ENCODE measurements at places on chromosomes 11 and 22. TPM values are rescaled to one million over a fixed set of nuclear protein-coding genes. Genes with fewer than 3 reads are reported as not detected.

DNA sequence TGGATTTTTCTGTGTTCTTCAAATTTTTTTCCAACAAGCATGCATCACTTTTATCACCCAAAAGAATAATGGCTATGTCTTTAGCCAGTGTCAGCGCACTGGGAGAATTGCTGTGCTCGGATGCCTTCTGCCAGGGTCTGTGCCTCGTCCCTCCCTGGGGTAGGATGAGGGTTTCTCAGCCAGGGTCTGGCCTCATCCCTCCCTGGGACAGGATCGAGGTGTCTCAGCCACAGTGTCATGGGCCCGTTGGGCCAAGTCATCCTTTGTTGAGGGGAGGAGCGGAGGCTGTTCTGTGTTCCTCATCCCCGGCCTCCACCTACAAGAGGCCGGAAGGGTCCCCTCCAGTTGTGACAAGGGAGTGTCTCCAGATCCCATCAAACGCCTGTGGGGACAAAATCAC lies 22.7 kb downstream of the LINC01488 start:
- no peak for DNase-seq

- no peak for DNase-seq
These were observed 3.3 kb downstream of the C2CD2L start for GRCh38 chr11:119110439-119110838.

DNA sequence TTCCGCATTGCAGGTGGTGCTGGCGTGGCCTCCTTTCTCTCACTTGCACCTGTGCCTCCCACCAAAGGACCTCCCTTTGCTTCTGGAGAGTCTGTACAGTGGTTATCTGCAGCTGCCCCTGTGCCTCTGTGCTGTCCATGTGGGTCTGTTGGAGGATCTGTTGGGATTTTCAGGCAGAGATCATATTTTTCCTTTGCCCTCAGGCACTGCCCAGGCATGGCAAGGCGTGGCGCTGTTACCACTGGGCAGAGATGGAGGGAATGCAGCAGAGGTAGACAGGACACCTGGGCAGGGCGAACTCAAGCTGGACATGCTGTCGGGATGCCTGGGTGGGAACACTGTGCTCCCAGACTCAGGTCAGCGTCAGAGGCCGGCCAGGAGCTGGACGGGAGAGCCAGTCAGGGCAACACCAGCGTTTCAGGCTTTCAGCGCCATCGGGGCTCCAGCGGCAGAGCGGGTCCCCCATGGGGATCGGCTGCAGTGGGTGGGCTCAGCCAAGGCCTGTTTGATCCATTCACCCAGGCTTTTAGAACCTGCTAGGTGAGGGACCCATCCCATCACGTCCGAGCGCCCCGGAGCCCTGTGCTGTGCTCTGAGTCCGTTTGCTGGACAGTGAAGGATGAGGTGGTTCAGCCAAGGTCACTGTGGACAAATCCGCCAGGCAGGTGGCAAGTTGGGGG lies 718.9 kb downstream of the BRD1 start:
- DNase-seq: no peak

GRCh38 chr11:127965939-127966668 lies 621.3 kb downstream of the ETS1 start:
- DNase-seq: peak; percentile 3

DNA sequence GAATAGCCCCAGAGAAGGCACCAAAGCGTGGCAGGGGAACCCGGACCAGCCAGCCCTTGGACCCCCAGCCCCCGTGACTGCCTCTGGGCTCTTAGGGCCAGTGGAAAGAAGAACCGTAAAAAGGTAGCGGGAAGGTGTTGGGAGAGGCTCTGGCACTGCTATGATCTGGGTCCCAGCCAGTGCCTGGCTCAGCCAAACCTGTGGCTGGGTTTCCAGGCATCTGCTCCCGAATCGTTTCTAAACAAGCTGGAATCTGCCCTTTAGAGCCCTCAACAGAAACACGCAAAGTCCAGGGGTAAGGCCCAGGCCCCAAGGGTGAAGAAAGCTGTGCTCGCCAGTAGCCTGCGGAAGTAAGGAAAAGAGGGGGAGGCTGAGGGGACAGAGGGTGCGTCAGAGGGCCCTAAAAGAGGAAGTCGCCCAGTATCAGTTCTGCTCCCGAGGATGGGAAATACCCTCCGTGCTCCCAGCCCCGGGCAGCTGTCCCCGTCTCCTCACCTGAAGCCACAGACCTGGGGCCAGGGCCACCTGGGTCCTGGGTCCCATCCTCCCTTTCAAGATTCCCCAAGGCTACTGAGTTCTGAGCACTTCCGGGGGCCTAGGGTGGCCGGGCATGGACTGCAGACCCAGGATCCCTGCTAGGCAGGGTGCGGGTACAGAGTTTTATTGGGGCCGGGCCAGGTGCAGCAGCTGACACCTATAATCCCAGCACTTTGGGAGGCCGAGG lies 24.7 kb downstream of the IL10RA start:
- no peak for DNase-seq

DNA sequence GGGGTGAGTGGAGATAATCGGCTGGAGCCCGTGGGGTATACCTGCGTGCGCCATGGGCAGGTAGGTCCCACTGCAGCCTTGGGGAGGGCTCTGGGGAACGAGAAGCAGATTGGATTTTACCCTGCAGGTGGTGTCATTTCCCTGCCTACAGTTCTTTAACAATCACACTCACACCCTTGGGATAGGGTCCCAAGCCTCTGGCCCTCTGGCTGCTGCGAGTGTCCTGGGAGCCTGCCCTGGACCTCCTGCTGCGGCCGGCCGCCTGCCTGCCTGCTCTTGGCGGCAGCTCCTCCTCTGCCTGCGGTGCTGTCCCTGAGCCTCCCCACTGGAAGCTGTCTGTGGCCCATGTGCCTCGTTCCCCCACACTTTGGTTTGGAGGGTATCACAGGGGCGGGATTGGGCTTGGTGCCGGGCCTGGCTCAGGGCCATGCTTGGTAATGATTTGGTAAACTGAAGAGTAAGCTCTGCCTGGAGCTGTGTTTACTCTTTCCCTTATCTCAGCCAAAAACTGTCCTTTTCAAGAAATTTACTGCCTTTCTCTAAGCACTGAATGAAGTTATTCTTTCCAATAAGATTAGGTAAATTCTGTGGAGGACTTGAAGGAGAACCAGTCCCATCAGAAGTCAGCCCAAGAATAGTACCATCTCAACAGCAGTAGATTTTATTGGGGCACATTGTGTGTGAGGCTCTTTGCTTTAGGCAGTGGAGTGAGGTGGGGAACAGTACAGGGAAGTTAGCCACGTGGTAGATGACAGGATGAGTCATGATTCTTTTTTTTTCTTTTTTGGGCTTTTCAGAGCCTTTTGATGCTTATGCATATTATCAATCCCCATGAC lies 53.7 kb downstream of the TBC1D22A start:
- peak; percentile 60 for DNase-seq

GRCh38 chr11:36015799-36016198 lies 71.9 kb downstream of the LDLRAD3 start:
- no peak for DNase-seq

GRCh38 chr22:25896098-25896497 lies 154.1 kb downstream of the MYO18B start:
- DNase-seq: no peak

DNA sequence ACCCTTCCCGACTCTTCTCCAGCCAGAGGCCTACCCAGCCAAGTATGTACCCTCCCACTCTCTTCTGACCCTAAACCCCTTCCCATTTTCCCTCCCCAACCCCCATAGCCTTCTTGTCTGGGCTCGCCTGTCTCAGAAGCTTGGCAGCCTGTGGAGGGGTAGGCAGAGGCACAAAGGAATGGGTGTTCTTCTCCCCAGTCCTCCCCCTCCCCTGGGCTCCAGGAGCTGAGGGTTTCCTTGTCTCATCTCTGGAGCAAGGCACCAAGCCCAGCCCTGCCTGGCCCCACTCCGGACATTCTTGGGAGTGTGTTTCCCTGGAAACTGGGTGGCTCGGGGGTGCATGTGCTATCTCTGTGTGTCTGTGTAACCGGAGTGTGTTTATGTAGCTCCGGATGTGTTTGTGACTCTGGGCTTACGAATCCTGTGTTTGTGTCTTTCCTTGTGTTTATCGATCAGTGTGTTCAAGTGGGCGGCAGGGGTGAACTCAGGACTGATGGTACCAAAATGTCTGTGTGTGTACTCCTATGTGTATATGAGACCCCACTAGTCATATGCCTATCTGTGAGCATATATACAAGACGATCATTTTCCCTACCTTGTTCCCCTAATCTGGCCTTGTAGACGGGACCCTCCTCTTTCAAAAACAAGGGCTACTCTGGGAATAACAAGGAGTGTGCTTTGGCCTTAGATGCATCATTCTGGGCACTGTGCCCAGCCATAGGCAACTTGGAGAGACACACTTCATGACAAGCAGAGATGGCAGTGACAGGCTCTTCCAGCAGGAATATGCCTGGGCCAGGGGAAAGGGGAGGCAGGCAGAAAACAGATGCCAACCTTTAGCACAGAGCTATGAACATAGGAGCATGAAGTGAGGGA lies 10.9 kb downstream of the PHLDB1 start:
- DNase-seq: peak; percentile 91

GRCh38 chr22:20433191-20433590 lies 4.4 kb downstream of the SCARF2 start:
- DNase-seq: no peak

DNA sequence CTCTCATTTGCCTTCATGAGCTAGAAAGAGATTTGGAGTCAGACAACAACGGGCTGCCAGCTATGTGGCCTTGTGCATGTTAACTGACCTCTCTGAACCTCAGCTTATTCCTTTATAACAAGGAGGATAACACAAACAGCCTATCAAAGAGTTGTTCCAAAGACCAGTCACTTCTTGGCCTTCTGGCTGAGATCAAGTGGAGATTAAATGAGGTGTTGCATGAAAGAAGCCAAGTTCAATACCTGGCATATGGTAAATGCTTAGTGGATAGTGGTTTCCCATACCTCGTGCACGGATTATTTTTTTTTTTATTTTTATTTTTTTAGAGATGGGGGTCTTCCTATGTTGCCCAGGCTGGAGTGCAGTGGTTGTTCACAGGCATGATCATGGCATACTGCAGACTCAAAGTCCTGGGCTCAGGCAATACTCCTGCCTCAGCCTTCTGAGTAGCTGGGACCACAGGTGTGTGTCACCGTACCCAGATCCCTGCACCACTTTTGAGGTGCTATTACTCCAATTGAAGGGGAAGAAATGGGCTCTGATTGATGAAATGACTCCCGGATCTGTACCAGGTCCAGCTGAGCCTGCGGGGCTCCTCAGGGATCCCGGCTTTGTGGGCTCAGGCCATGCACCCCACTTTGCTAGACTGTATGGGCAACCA lies 4.9 kb downstream of the LGALS1 start:
- no peak for DNase-seq

GRCh38 chr11:24833573-24833972 lies 336.7 kb downstream of the LUZP2 start:
- no peak for DNase-seq

DNA sequence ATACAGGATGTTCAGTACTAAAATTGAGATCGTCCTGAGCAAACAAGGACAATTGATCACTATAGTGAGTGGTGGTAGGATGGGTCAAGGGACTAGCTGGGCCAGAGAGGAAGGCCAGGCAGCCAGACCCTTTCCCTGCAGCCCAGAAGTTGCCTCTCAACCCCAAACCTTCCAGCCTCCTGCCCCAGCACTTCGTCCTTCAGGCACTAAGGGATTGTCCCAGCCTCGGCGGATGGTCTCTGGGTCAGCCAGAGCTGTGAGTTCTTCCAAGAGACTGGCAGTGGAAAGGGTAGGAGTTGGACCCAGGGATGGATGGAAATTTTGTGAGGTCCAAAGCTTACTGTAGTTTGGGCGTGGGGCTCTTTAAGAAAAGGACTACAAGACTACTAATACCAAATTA lies 3.6 kb upstream of the LMO1 start:
- DNase-seq: no peak

DNA sequence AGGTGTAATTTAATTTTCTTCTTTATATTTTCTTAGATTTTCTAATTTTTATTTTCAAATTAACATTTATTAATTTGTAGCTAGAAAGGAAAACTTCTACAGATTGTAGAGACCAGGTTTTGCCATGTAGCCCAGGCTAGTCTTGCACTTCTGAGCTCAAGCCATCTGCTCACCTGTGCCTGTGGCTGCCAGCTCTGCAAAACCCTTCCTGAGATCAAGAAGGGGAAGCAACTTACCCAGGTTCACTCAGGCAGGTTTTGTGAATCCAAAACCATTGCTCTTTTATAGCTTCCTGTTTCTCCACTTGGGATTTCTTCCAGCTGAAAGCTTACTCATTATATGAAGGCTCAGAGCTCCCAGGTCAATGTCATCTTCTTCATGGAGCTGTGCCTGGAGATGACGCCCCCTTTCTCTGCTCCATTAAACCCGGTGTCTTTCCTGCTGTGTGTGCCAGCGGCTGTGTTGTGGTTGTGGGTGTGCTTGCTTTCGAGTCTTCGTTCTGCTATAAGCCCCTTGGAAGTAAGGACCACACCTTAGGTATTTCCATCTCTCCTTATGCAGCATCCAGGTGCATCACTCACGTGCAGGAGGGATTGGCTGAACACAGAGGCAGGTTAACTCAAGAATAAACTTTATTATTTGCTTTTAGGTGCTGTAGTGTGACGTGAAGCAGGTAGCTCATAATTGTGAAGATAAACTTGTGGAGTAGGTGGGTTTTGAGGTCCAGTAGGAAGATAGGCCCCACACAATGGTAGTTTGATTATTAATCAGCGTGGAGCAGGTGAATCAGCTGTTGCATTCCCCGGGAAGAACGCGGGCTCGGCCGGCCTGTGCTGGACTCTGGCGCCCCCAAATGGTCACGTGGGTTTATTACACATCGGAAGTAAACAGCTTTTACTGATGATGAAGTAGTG lies 42.2 kb upstream of the INCENP start:
- DNase-seq: peak; percentile 45

- no peak for DNase-seq
These were observed 395.6 kb downstream of the TENM4 start for GRCh38 chr11:79045018-79045799.

- DNase-seq: no peak
These were observed 232.2 kb downstream of the FAM76B start for GRCh38 chr11:95557376-95557775.

DNA sequence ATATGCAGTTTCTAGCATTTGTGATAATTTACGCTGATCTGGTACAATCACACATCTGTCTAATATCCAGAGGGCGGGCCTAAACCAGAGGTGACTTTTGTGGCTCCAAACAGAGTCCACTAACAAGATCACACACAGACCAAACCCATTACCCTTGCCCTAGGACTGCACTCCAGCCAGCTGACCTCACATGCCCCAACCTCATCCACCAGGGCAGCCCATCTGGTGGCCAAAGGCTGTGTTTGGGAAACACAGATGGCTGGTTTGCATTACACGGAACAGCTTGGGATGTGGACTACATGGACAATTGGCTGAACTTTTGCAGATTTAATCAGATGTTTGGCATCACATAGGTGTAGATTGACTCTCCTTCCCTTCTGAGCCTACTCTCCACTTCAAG lies 228.2 kb downstream of the GRIK4 start:
- no peak for DNase-seq

CRELD2 gene
- 50.9 TPM for polyA plus RNA-seq

FGF19 gene
- polyA plus RNA-seq: not detected

CRYBB3 gene
- polyA plus RNA-seq: not detected

UBQLN3 gene
- not detected for polyA plus RNA-seq

PANX3 gene
- polyA plus RNA-seq: not detected

TM7SF2 gene
- 16.9 TPM for polyA plus RNA-seq

CDHR5 gene
- polyA plus RNA-seq: not detected

NLRP10 gene
- polyA plus RNA-seq: 2.2 TPM

ZFTA gene
- polyA plus RNA-seq: 6.0 TPM
